Dorsolateral prefrontal cortex (tissue), 122 donors: ENCODE measurements at places on chromosomes 4 and X. TPM values are rescaled to one million over a fixed set of nuclear protein-coding genes. Genes with fewer than 3 reads are reported as not detected.

GRCh38 chr4:146370841-146371240 is 150.9 kb downstream of the SLC10A7 start:
- no peak for DNase-seq

GRCh38 chr4:177860171-177860570 is 417.9 kb upstream of the AGA start:
- no peak for DNase-seq

- no peak for DNase-seq
Measured at GRCh38 chr4:5517372-5517771, 191.0 kb downstream of the EVC2 start.

GRCh38 chr4:28772066-28772465 is 1911.4 kb downstream of the STIM2 start:
- no peak for DNase-seq

GRCh38 chrX:402857-403256 is 16.1 kb upstream of the PPP2R3B start:
- DNase-seq: no peak

- no peak for DNase-seq
Measured at GRCh38 chr4:124318292-124318691, 394.2 kb downstream of the ANKRD50 start.

GRCh38 chrX:53684415-53685192 is 1.9 kb downstream of the HUWE1 start:
- DNase-seq: no peak

DNA sequence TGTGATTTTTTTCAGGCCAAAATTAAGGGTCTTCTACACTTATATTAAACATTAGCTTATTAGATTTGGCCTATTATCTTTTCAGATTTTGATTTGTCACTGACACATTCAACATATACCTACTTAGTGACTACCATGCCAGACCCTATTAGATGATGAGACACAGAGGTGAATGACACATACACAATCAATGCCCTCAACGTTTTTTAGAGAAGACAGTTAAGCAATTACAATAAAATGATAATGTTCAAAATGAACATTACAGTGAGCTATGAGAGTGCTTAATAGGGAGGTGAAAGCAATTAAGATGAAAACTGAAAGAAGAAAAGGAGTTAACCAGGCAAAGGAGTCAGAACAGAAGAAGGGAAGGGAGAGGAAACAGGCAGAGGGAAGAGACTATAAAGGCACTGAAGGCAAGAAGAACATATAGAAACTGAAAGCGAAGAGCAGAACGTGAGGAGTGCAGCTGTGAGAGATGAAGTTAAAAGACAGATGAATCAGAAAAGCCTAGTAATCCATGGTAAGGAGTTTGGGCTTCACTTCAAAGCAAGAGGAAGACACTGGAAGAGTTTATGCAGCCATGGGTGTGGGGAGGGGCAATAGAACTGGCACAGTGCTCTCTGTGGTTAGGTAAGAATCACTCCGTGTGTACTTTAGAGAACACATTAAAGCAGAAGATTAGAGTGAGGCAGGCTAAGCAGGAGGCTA is 119.0 kb downstream of the REELD1 start:
- no peak for DNase-seq

DNA sequence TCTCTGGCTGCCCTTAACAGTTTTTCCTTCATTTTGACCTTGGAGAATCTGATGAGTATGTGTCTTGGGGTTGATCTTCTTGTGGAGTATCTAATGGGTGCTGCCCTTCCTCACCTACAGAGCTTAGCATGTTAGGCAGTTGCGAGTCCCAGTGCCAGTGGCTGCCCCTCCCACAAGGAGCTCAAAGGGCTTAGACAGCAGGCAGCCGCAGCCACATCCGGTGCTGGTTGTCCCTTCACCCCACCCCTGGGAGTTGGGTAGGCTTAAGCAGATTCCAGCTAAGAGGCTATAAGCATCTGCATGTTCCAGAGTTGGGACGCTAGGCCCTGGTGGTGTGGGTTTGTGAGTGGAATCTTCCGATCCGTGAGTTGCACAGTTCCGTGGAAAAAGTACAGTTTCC is 322.1 kb upstream of the ARX start:
- no peak for DNase-seq

DNA sequence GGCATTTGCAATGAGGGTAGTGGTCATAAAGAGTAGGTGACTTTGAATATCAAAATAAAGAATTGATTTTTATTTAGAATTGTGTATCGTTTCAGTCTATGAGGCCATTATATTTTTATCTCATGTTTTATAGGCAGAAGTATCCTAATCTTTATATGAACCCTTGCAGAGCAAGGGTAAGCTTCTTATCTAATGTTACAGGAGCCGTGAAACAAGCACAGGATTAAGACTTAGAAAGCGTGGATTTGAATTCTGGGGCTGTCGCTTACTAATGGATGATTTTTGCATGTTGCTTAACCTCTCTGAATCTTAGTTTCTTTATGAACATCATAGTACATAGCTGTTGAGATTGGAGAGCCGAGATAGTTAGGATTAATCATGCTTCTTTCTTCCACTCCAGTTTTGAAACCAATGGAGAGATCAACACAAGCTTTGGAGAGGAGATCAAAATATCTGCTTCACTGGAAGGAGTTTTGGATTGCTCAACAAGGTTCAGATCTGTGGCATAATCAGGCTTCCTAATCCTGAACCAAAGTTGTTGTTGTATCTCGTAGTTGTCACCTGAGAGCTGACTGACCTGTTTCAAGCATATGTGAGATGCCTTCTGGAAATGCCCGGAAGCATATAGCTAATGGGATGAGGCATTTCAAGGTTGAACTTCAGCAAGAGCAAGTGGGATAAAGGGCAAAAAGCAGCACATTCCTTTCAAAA is 166.9 kb upstream of the GK2 start:
- DNase-seq: no peak

DNA sequence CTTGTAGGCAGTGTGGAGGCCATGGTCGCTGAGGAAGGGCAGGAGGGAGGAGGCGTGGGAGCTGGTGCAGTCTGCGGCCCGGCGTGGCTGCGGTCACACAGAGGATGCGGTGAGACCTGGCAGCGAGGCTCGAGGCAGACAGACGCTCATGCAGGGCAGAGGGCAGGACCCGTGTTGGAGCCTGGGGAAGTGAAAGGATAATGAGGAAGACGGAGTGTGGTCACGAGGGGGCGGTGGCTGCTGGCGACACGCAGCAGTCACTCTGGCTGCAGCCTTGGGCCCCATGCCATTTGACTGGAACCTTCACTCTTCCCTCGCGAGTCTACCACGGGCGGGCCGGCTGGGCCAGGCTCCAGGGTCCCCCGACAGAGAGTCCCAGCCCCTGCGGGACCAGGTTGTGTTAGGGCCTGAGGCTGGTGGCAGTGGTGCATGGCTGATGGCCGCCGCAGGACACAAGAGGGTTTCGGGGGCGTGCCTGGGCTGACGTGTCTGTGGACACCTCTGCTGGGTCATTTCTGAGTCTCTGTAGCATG is 68.8 kb upstream of the HGFAC start:
- DNase-seq: no peak

DNA sequence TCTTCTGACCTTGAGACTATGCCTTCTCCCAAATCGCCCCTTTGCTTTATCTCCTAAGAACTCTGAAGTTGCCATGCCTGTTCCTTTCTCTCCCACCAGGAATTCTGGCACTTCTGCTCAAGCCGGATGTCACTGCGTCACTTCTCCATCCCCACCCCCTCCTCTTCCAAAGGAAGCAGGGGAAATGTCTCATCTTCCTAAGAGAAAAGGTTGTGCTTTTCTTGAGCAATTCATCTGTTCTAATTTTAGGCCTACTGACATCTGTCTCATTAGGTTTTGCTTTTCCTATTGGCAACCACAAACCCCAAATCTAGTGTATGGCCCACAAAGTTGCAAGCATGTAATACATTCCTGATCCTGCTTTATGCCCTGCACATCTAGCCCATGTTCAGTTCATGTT is 163.1 kb upstream of the PLAC1 start:
- no peak for DNase-seq

DNA sequence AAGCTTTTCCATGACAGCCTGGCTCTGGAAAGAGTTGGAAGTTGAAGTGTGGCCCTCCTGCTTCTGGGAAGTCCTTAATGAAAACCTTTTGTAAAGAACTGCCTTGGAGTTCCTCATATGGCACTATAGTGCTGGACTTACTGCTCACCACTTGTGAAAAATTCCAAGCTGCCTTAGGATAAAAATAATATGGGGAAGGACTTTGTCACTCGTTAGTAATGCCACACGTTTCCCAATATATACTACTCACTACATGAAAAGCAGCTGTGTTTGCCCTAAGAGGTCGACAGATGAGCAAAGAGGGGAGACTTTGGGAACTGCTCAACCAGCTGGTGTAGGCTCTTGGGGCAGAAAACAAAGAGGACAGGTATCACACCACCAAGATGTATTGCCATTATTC is 11.7 kb downstream of the OPHN1 start:
- DNase-seq: no peak

DNA sequence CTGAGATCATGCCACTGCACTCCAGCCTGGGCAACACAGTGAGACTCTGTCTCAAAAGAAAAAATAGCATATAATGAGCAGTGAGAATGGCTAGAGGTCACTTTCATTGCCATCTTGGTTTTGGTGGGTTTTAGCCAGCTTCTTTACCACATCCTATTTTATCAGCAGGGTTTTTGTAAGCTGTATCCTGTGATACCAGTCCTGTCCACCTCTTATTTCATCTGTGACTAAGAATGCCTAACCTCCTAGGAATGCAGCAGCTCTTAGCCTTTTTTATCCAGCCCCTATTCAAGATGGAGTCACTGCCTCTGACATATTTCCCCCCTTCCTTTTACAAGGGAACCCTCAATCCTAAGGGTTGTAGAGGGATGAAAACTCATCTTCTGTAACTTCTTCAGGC is 26.1 kb upstream of the IGFBP7 start:
- DNase-seq: no peak

DNA sequence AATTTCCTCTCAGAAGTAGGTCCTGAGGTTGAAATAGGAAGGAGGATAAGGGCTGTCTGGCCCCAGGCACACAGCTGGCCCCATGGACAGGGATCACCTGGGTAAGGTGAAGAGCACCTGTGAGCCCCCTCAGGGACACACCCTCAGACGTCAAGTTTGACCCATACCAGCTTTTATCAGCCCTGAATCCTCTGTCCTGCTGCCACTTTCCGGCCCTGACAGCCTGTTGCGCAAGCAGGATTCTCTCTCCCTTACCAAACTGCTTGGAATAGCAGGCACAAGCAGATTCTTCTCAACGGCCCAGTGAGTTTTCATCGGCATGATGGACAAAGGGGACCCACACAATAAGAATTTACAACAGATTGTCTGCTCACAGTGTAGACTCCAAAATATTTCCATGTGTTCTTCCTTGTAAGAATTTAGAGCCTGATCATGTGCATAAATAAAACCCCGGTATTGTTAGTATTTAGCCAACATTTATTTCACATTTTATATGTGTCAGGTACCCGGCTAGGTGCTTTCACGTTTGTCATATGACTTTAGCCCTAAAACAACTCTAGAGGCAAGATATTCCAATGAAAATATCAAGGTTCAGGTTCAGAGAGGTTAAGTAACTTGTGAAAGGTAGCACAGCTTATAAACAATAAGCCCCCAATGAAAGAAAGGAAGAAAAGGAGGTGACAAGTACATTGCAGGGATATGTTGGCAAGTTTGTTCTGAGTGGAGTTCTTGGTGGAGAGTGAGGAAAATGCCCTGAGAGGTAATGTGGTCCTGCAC is 107.2 kb upstream of the KIT start:
- no peak for DNase-seq

DNA sequence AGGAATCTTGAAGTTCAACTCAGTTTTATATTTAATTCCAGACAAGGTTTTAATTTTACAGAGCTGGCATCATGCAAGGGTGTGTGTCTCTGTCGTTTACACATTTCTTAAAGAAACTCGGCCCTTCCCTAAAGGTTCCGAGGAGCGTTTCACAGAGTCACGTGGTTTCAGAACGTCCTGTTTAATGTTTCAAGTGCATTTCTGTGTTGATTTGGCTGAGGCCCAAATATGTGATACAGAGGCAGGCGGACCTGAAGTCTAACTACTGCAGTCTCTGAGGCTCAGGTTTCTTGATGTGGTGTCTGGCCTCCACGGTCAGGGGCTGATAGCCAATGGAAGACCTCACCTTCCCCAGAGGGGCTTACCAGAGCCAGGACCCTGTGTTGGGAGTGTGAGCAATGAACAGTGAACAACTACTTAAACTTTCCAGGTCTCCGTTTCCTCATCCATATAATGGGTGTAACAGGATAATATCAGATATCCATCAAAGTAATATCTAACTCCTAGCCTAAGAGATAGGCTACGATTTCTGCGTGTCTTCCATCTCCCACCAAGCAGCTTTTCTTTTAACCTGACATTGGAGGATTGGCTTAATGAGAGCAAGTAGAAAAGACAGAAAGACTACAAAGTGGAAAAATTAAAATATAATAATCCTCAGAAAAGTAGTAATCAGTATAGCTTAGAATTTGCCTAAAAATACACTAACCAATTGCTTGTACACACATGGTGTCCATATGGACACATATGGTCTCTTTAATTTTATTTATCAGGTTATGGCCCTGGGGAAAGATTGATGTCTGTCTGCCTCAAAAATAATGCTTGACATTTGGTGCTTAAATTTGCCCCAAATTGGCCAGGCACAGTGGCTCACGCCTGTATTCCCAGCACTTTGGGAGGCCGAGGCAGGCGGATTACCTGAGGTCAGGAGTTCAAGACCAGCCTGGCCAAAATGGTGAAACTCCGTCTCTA is 50.0 kb upstream of the TRIM2 start:
- no peak for DNase-seq

DNA sequence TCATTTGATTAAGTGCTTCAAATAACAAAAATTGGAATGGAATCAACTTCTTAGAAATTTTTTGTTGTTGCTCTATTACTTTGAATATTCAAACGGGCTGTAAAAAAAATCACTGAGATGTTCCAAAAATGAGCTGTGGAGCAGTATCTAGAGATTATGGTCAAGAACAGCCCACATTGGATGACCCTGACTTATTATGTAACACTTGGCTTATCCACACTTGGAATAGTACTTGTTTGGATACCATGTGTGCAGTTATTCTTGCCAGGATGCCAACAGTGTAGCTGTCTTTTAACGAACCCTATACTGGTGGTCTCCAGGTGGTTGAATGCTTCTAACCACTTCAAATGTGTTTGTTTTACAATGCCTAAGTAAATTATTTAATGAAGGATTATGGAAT is 64.9 kb upstream of the CAMK2D start:
- no peak for DNase-seq

- DNase-seq: no peak
Measured at GRCh38 chr4:38663090-38663800, 754 bp upstream of the KLF3 start.

DNA sequence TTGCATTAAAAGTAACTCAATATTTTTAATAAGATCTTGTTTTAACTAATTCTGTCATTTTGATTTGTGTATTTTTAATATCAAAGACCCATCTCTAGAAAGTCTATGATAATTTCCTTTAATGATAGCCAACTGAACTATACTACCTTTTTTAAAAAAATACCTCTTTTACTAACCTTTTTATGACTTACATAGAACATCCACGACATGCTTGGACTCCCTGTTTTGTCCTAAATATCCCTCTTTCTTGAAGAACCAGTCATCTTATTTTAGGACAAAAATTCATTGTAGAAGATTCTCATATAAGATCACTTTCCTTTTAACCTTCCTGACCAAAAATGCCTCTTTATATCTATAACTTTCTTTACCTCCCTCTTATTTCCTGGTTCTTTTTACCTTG is 76.8 kb upstream of the GC start:
- DNase-seq: no peak

GRCh38 chrX:48910926-48911411 is 477 bp downstream of the SLC35A2 start:
- DNase-seq: no peak

BMP3 gene
- 1.7 TPM for total RNA-seq

MAMLD1 gene
- total RNA-seq: 30.3 TPM

VCX3A gene
- total RNA-seq: not detected

PABPC1L2B gene
- total RNA-seq: 14.7 TPM

AGTR2 gene
- total RNA-seq: not detected

CD40LG gene
- not detected for total RNA-seq

DGKQ gene
- total RNA-seq: 27.1 TPM

TREX2 gene
- 1.9 TPM for total RNA-seq
